Effector CD8-positive, alpha-beta T cell (primary cell): ENCODE measurements at places on chromosomes 5 and 9.
A peak's percentile ranks its signal among the peaks of the same experiment; 100 is the strongest.

- no peak for DNase-seq
Observed at GRCh38 chr5:1525624-1526189, 1.9 kb upstream of the LPCAT1 start.

GRCh38 chr5:142824391-142824790 lies 54.2 kb downstream of the ARHGAP26 start:
- no peak for DNase-seq

- no peak for DNase-seq
Observed at GRCh38 chr5:114419959-114420358, 58.1 kb downstream of the KCNN2 start.

DNA sequence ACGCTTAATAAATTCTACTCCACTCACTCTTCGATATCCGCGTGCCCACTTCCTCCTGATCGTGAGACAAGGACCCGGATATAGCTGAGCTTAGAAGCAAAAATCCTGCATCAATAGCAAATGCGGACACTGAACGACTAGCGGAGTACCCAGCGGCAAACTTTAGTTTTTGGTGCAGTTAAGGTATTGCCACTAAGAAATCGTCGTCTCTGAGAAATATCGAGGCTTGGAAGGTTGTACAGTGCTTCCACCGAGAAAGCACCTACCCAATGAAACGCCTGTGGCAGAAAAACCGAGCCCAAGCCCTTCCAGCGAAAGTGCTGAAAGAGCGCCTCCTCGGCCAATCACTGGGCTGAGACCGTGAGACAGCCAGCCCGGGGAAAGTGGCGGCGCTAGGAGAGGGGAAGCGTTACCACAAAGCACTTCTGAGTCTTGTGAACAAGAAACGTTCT lies 32.2 kb downstream of the ANXA2R start:
- DNase-seq, result peak; percentile 69

DNA sequence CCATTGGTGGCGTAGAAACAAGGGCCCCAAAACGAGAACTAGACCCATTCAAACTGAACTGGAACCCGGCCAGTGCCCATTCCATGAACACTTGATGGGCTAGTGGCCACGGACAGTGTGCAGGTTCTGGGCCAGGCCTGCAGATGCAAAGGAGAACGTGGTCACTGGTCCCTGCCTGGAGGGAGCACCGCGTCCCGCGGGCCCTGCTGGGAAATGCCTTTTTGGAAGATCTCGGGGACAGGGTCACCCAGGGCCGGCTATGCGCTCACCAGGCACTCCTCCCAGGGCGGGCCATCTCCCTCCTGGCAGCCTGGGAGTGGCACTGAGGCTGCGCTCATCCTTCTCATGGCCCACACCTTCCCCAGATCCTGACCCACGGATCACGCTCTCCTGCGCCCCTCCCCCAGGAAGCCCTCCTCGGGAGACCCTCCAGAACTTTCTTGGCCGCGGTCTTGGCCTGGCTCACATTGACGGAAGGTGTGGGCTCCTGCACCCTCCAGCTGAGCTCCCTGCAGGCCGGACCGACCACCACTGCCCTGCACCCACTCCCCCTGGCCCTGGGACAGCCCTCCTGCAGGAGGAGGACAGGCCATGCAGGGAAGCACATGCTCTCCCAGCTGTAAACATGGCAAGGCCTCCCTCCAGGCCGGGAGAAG lies 2.8 kb upstream of the DIPK1B start:
- DNase-seq, result no peak

- DNase-seq, result no peak
Observed at GRCh38 chr9:85155352-85155751, 485.8 kb downstream of the NTRK2 start.

DNA sequence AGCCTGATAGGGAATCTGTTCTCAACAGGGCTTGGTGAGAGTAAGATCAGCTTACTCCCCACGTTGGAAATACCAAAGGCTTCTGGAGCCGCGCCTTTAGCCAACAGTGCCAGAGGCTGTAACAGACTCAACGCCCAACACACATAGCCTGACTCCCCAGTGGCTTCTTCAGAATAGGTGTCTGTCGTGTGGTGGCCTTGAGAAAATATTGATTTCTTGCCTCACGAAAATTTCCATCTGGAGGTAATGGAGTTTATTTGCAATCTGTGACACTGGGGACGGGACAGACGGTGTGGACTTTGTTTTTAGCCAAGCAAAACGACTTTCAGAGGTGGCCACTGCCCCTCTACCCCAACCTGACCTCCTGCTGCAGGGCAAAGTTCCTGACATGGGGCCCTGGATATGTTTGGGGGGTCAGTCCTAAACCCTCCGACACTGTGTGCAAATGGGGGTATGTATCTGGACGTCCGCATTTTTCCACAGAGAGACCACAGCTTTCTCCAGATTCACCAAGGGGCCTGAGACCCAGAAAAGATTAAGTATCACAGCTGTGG lies 189.3 kb downstream of the CDK5RAP2 start:
- no peak for DNase-seq

DNA sequence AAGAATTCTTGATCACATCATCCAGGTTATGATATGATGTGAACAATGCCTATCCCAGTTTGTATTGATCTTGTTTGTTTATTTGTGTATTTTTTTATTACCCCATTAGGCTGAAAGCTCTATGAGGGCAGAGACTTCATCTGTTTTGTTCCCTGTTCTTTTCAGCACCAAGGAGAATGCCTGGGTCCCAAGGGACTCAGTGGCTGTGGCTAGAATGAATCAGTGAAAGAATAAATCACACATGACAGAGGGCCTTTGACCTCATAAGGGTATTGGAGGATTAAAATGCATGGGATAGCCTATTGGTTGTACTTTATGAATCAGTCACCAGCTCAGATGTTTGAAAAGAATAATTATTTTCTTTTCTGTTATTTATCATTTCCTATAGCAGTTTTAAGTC lies 292.2 kb downstream of the GAS1 start:
- DNase-seq, result no peak

DNA sequence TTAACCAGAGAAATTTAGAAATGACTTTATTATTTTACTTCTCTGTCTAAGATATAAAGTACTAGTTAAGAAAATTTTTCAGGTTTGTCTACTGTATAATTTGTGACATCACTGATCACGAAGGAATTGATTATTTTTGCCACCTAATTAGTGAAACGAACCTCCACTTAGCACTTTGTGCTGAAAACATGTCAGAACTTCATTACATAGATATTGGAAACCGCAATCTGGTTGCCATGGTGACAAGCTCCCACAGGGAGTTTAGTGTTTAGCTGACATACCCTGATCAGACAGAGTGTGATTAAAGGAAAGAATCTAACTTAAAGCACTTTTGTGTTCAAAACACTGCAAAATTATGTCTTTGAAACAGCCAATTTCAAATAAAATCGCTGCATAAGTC lies 668.4 kb upstream of the CCNG1 start:
- no peak for DNase-seq

DNA sequence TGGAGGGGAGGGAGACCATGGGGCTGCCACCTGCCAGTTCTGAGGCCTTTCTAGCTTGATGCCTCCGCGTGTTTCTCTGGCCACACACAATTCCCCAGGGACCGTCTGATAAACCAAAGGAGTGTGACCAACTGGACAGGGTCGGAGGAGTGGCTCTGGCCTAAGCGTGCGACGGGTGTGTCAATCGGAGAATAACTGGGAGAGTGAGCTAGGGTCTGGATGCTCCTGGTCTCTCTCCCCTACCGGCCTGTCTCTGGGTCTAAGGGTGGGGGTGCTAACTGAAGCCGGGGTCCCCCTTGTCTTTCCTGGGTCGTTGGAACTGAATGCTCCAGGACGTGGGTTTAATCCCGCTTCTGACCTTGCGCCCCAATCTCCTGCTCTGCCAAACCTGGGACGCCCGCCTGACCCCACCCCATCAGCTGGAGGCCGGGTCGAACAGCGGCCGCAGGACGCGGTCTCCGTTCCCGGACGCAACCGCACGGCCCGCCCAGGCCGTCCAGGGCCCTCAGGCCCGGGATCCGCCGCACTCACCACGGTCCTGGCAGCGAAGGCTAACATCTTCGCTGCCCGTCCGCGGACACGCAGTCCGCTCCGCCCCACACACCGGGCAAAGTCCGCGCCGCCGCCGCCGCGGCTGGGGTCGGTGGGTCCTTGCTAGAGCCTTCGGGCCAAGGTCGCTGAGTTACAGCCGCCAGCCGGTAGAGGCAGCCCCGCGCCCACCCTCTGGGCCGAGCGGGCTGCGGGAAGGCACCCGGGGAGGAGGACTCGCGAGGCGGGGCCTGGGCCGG lies 447 bp downstream of the CRAT start:
- no peak for DNase-seq

DNA sequence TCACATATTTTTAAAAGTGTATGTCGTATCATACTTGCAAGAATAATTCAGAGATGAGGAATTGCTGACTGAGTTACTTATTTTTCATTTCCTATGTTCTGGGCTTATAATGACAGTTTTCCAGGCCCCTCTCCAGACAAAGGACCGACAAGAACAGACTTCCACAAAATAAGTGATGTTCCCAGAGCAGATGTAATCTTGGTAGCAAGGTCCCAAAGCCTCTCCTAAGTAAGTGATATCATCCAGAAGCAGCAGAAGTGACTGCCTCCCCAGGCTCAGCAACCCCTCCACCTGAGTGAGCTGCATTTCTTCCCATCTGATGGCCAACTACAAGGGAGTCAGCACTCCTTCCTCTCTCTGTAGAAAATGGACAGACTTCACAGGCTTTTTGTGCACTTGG lies 57.1 kb downstream of the SEMA6A start:
- DNase-seq, result no peak
